ENCODE measurements at places on chromosomes 7 and 10. TPM values are rescaled to one million over a fixed set of nuclear protein-coding genes. Genes with fewer than 3 reads are reported as not detected.

DGKB gene
- total RNA-seq: 0.07 TPM

NUDT13 gene
- total RNA-seq: 2.0 TPM

ZNF107 gene
- 0.87 TPM for total RNA-seq

CYP3A5 gene
- total RNA-seq: 1.8 TPM

PNLIPRP3 gene
- not detected for total RNA-seq

FRAT2 gene
- 14.9 TPM for total RNA-seq

CALML5 gene
- total RNA-seq: not detected

SFTPA2 gene
- not detected for total RNA-seq

CHST12 gene
- total RNA-seq: 11.3 TPM

PARP12 gene
- 12.7 TPM for total RNA-seq

KCNIP2 gene
- 2.4 TPM for total RNA-seq

MSMB gene
- total RNA-seq: not detected

CYP2C18 gene
- total RNA-seq: 0.33 TPM

ZNF789 gene
- total RNA-seq: 2.8 TPM

OLAH gene
- not detected for total RNA-seq

PDE1C gene
- 0.46 TPM for total RNA-seq

TSPAN12 gene
- 1.3 TPM for total RNA-seq

MAPK8 gene
- 25.6 TPM for total RNA-seq

CALHM3 gene
- not detected for total RNA-seq

ADRB1 gene
- total RNA-seq: 0.18 TPM

RBP3 gene
- not detected for total RNA-seq

MLXIPL gene
- 7.6 TPM for total RNA-seq

LRIT1 gene
- not detected for total RNA-seq

EEPD1 gene
- total RNA-seq: 68.0 TPM

IFIT3 gene
- total RNA-seq: 4.5 TPM

STEAP4 gene
- total RNA-seq: 24.5 TPM

HECW1 gene
- 1.2 TPM for total RNA-seq

Data from gastrocnemius medialis (tissue), 4 donors.